ENCODE measurements at places on chromosomes 2 and 18. TPM values are rescaled to one million over a fixed set of nuclear protein-coding genes. Genes with fewer than 3 reads are reported as not detected.

Gene RBM44
- under 0.01 TPM for total RNA-seq

Gene ZNF396
- 0.67 TPM for total RNA-seq

Gene UGT1A3
- total RNA-seq: not detected

Gene AFF3
- 11.3 TPM for total RNA-seq

Gene PDE11A
- not detected for total RNA-seq

Measured in bronchus fibroblast of lung (primary cell).